ENCODE measurements at places on chromosomes 5 and 9. TPM values are rescaled to one million over a fixed set of nuclear protein-coding genes. Genes with fewer than 3 reads are reported as not detected.

GRCh38 chr5:172358345-172358744, 74.8 kb upstream of the UBTD2 start:
- no peaks in the 10 kb centered on the region for H3K36me3 ChIP-seq
- no peaks in the 10 kb centered on the region for H3K27me3 ChIP-seq
- H3K4me3 ChIP-seq: no peak overlapping the region
- H3K27ac ChIP-seq: no peak overlapping the region
- no peak for DNase-seq
- H3K4me1 ChIP-seq: peaks cover 7% of the 10 kb centered on the region

DNA sequence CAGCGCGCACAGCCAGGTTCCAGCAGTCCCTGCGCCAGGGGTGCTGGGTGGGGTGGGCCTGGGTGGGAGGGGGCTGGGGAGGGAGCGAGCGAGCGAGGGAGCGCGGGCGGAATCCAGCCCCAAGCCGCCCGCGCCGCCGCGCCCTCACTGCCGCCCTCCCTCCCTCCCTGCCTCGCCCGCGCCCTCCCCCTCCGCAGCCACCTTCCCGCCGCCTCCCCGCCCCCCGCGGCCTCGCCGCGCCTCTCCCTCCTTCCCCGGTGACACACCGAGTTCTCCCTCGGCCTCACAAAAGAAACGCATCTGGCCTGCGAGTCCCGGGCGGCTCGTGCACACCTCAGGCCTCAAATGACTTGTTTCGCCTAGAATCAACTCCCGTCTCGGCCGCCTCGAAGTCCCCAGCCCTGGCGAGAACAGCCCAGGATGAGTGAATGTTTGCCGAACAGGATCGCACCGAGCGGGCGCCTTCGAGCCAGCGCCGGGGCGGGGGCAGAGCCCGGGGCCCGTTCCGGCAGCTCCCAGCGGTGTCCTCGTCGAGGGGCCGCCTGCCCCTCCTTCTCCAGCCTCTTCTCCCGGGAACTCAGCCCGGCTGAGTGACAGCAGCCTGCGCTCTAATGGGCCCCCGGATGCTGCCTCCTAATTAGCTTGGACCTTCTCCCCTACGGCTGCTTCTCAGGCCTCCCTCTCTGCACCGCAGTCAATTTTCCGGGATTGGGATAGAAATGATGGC, 371 bp upstream of the PITX1 start:
- H3K4me3 ChIP-seq: peak overlapping the region; percentile 88
- H3K27me3 ChIP-seq: peaks cover 82% of the 10 kb centered on the region
- DNase-seq: peak; percentile 54
- H3K4me1 ChIP-seq: peaks cover 23% of the 10 kb centered on the region

MLLT3 gene
- total RNA-seq: 112 TPM

OBP2B gene
- not detected for total RNA-seq

PRRX2 gene
- total RNA-seq: not detected

All from activated naive CD8-positive, alpha-beta T cell treated with anti-CD3 and anti-CD28 coated beads, Interleukin-2, amount 10 ng/mL, durations not matched to agents 7 days and 5 days (primary cell).